Renal cortical epithelial cell (primary cell): ENCODE measurements at places on chromosomes 6 and 20. TPM values are rescaled to one million over a fixed set of nuclear protein-coding genes. Genes with fewer than 3 reads are reported as not detected.

DNA sequence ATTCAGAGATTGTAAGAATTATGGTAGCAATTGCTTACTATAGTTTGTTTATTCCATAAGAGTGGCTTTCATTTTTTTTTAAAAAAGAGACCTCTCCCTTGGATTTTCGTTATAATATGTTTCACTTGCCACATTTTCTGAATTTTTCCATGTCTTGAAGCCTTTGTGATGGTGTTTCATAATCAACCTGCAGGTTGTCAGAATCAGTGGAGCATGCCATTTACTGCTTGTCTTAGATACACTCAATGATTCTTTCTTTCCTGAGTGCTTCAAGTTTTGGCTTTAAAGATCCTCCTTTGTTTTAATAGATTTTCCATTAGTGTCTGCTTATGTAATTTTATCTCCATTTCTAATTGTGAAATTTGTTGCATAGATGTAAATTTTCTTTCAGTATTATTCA lies 31.2 kb downstream of the KCNQ5 start:
- peak; percentile 61 for DNase-seq

DNA sequence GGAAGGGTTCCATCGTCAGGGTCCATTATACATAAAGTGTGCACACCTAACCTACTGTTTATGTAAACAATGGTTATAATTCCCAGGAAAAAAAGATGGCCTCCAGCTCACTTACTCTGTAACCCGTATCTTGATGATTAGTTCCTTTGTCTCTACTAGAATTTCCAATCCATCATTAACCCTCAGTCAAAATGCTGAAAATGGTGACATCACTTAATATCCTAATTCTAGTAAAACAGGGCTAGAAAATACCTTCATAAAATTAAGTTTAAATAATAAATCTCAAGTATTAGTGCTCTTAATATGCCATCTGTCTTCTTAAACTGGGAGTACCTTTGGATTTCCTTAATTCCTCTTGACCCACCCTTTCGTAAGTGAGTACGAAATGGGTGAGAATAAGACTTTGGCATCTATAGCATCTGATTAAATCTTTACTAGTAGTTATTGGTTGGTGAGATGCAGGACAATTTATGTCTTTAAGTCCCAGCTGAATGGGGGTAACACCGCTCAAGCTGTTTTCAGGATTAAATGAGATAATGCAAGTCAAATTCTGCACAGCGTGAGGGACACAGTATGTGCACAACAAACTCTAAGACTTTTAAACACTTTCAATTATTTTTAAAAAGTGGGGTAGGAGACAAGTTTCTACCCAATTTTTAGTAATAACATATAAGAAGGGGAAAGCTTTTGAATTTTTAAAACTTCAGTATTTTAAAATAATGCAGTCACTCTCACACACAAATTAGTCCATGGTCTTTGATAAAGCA lies 1.6 kb downstream of the HMGN3 start:
- DNase-seq: no peak

GRCh38 chr6:170008294-170008785 lies 256.9 kb downstream of the ERMARD start:
- no peak for DNase-seq

DNA sequence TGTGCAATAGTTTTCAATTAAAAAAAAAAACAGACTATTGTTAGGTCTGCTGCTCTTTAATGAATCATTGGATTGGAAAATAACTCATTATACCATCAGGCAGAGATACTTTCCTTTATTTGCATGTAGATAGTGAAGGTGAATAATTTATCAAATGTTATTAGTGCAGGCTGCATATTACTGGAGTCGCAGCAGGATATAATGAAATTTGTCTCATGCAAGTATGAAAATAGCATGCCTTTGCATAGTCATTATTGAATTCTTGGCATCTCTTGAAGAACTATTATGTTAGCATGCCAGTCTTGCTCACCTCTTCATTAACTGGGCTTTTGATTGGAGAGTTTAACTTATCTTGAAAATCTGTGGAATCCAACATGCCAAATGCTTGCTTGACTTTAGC lies 241.7 kb downstream of the CDKAL1 start:
- no peak for DNase-seq

GRCh38 chr20:49432550-49432949 lies 49.9 kb downstream of the KCNB1 start:
- no peak for DNase-seq

DNA sequence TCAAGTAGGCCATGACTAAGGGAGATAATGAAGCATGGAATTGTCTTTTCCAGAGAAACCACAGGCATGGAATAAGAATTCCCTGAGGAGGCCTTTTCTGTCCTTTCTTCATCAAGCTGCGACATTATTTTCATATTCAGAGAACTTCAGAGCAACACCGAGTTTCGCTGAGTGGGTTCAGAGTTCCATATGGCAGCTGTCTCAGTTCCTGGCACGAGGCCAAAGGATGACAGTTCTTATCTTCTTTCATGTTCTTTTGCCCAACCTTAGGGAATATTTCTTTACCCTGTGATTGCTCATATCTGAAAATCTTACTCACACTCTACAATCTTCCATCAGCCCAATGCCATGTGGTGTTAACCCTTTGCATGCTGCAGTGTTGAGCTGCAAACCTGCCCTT lies 135.3 kb upstream of the BMP2 start:
- peak; percentile 75 for DNase-seq

Gene POU5F1
- total RNA-seq: 6.6 and 11.3 TPM in 2 replicates

GRCh38 chr6:87784690-87785089 lies 82.7 kb upstream of the AKIRIN2 start:
- peak; percentile 55 for DNase-seq

DNA sequence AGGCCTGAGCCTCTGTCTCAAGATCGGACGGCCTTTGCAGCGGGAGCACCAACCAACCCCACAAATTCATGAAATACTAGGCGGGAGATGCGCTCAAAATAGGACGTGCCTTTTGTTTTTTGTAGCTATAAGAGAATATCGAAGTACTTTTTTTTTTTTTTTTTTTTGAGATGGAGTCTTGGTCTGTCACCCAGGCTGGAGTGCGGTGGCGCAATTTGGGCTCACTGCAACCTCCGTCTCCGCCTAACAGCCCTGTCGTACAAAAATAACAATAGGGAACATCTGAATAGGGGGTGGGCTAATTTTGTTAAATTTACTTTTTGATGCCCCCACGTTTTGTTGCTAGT lies 5.9 kb upstream of the TUBB2A start:
- DNase-seq: no peak

Gene GTF2H4
- 17.2 and 24.2 TPM in 2 replicates for total RNA-seq

Gene MRPL14
- 44.9 and 167 TPM in 2 replicates for total RNA-seq

Gene RAET1E
- not detected in 2 replicates for total RNA-seq
